ENCODE measurements at places on chromosomes 4 and X. TPM values are rescaled to one million over a fixed set of nuclear protein-coding genes. Genes with fewer than 3 reads are reported as not detected.

MAGEC3 gene
- not detected for total RNA-seq

CCDC158 gene
- total RNA-seq, result 0.05 TPM

HTR2C gene
- not detected for total RNA-seq

ARAP2 gene
- 67.0 TPM for total RNA-seq

PAGE2B gene
- 0.14 TPM for total RNA-seq

RAB40AL gene
- 0.09 TPM for total RNA-seq

DCAF4L1 gene
- 0.09 TPM for total RNA-seq

ACOT9 gene
- 13.6 TPM for total RNA-seq
